ENCODE measurements at places on chromosomes 11 and 22. TPM values are rescaled to one million over a fixed set of nuclear protein-coding genes. Genes with fewer than 3 reads are reported as not detected.

HEPHL1 gene
- under 0.01 TPM for total RNA-seq

SYNGR1 gene
- 13.0 TPM for total RNA-seq

GRIK4 gene
- not detected for total RNA-seq

MFRP gene
- total RNA-seq, result not detected

VPREB1 gene
- total RNA-seq, result not detected
